ENCODE measurements at places on chromosomes 3 and 15. TPM values are rescaled to one million over a fixed set of nuclear protein-coding genes. Genes with fewer than 3 reads are reported as not detected.
A peak's percentile ranks its signal among the peaks of the same experiment; 100 is the strongest.

Gene POC1A
- total RNA-seq, result 25.6 TPM

Gene ADIPOQ
- not detected for total RNA-seq

Gene STOML1
- 8.5 TPM for total RNA-seq

Gene UBL7
- total RNA-seq, result 54.7 TPM

Gene APOD
- not detected for total RNA-seq

Gene CHRNA7
- not detected for total RNA-seq

- DNase-seq, result no peak
- no peaks in the 10 kb centered on the region for H3K36me3 ChIP-seq
- H3K4me3 ChIP-seq, result no peak overlapping the region
- no peak overlapping the region for H3K27ac ChIP-seq
- H3K27me3 ChIP-seq, result peaks cover 27% of the 10 kb centered on the region
- peaks cover 6% of the 10 kb centered on the region for H3K4me1 ChIP-seq
These were observed 48.3 kb downstream of the CLDN11 start for GRCh38 chr3:170467007-170467406.

GRCh38 chr15:66897416-66897815 lies 168.0 kb upstream of the SMAD3 start:
- H3K36me3 ChIP-seq, result no peaks in the 10 kb centered on the region
- peaks cover 3% of the 10 kb centered on the region for H3K27me3 ChIP-seq
- H3K27ac ChIP-seq, result no peak overlapping the region
- no peak for DNase-seq
- H3K4me3 ChIP-seq, result no peak overlapping the region
- H3K4me1 ChIP-seq, result peaks cover 19% of the 10 kb centered on the region

GRCh38 chr15:90071220-90071807 lies 31.0 kb downstream of the IDH2 start:
- no peak overlapping the region for H3K4me3 ChIP-seq
- no peaks in the 10 kb centered on the region for H3K27me3 ChIP-seq
- H3K36me3 ChIP-seq, result peaks cover 13% of the 10 kb centered on the region

- peaks cover 18% of the 10 kb centered on the region for H3K4me1 ChIP-seq
- H3K27ac ChIP-seq, result no peak overlapping the region
- no peak overlapping the region for H3K4me3 ChIP-seq
- H3K36me3 ChIP-seq, result no peaks in the 10 kb centered on the region
These were observed 76.3 kb downstream of the RAB11A start for GRCh38 chr15:65945616-65946015.

- H3K36me3 ChIP-seq, result no peaks in the 10 kb centered on the region
- no peaks in the 10 kb centered on the region for H3K27me3 ChIP-seq
- H3K27ac ChIP-seq, result no peak overlapping the region
- H3K4me1 ChIP-seq, result peaks cover 19% of the 10 kb centered on the region
- DNase-seq, result no peak
These were observed 14.8 kb downstream of the LOXL1 start for GRCh38 chr15:73941044-73941443.

DNA sequence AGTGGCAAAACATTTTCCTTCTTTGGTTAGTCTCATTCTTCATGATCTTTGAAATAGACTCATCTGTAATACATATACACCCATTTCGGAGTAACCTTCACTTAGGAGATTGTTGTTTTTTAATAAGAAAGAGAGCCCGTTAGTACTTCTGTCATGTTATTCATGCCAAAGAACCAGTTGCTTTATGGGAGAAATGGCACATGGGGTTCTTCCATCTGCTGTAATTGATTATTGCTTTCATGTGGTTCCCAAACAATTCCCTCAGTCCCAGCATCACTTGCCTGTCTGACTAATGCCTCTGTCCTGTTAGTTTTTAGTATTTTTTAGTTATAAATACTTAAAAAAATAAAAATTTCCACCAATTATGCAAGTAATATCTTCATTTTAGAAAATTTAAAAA lies 33.8 kb upstream of the FAH start:
- H3K4me3 ChIP-seq, result no peak overlapping the region
- no peak overlapping the region for H3K27ac ChIP-seq
- peaks cover 10% of the 10 kb centered on the region for H3K36me3 ChIP-seq
- H3K27me3 ChIP-seq, result no peaks in the 10 kb centered on the region
- DNase-seq, result no peak

GRCh38 chr15:82807920-82808633 lies 1.4 kb upstream of the WHAMM start:
- H3K27ac ChIP-seq, result no peak overlapping the region
- H3K4me1 ChIP-seq, result peaks cover 28% of the 10 kb centered on the region
- peaks cover 16% of the 10 kb centered on the region for H3K36me3 ChIP-seq
- H3K4me3 ChIP-seq, result no peak overlapping the region
- DNase-seq, result no peak

- H3K36me3 ChIP-seq, result no peaks in the 10 kb centered on the region
- no peak for DNase-seq
- no peak overlapping the region for H3K27ac ChIP-seq
- H3K4me3 ChIP-seq, result no peak overlapping the region
These were observed 3.3 kb upstream of the GRIP2 start for GRCh38 chr3:14543446-14543845.

- no peaks in the 10 kb centered on the region for H3K4me1 ChIP-seq
- peaks cover 5% of the 10 kb centered on the region for H3K27me3 ChIP-seq
- H3K27ac ChIP-seq, result no peak overlapping the region
- H3K36me3 ChIP-seq, result no peaks in the 10 kb centered on the region
- H3K4me3 ChIP-seq, result no peak overlapping the region
These were observed 107.0 kb upstream of the NSMCE3 start for GRCh38 chr15:29376590-29376989.

DNA sequence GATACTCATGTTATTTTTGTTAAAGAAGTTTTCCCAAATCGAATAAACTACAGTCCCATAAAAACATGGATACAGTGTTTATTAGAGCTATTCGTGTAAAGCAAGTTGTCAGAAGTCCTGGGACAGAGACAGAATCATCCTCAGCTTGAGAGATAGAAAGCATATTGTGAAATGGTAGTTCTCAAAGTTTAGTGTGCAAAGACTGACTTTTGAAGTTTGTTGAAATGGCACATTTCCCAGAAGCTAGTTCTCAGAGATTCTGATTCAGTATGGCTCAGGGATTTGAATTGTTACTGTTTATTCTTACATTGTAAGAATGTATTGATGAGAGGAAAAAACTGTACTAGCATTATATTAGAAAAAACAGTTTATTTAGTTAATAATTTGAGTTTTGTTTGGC lies 22.1 kb downstream of the GABRR3 start:
- no peak for DNase-seq
- H3K4me1 ChIP-seq, result peaks cover 18% of the 10 kb centered on the region
- H3K4me3 ChIP-seq, result no peak overlapping the region
- H3K36me3 ChIP-seq, result peaks cover 10% of the 10 kb centered on the region
- H3K27me3 ChIP-seq, result no peaks in the 10 kb centered on the region
- no peak overlapping the region for H3K27ac ChIP-seq

GRCh38 chr15:68433551-68433950 lies 1.6 kb upstream of the ITGA11 start:
- H3K36me3 ChIP-seq, result no peaks in the 10 kb centered on the region
- no peak overlapping the region for H3K4me3 ChIP-seq
- peaks cover 70% of the 10 kb centered on the region for H3K27me3 ChIP-seq
- H3K27ac ChIP-seq, result no peak overlapping the region
- DNase-seq, result no peak
- peaks cover 2% of the 10 kb centered on the region for H3K4me1 ChIP-seq

GRCh38 chr3:183553334-183554026 lies 2.0 kb downstream of the KLHL6 start:
- H3K36me3 ChIP-seq, result peaks cover 40% of the 10 kb centered on the region
- no peaks in the 10 kb centered on the region for H3K27me3 ChIP-seq
- DNase-seq, result no peak
- H3K27ac ChIP-seq, result peak overlapping the region; percentile 98

GRCh38 chr3:122942239-122942638 lies 85.3 kb downstream of the SEMA5B start:
- no peak overlapping the region for H3K27ac ChIP-seq
- H3K36me3 ChIP-seq, result no peaks in the 10 kb centered on the region
- H3K27me3 ChIP-seq, result peaks cover 21% of the 10 kb centered on the region
- no peak overlapping the region for H3K4me3 ChIP-seq

- H3K27me3 ChIP-seq, result peaks cover 2% of the 10 kb centered on the region
- no peaks in the 10 kb centered on the region for H3K36me3 ChIP-seq
- no peak overlapping the region for H3K27ac ChIP-seq
- no peak for DNase-seq
- no peak overlapping the region for H3K4me3 ChIP-seq
These were observed 96.2 kb downstream of the ALDH1A2 start for GRCh38 chr15:57969355-57969754.

- H3K36me3 ChIP-seq, result peaks cover 25% of the 10 kb centered on the region
- H3K27me3 ChIP-seq, result no peaks in the 10 kb centered on the region
- H3K4me1 ChIP-seq, result peaks cover 25% of the 10 kb centered on the region
These were observed 843 bp upstream of the CD47 start for GRCh38 chr3:108091498-108092250.

GRCh38 chr15:59208613-59209249 lies 2.1 kb downstream of the LDHAL6B start:
- no peaks in the 10 kb centered on the region for H3K4me1 ChIP-seq
- H3K4me3 ChIP-seq, result no peak overlapping the region
- H3K36me3 ChIP-seq, result peaks cover 2% of the 10 kb centered on the region
- H3K27me3 ChIP-seq, result peaks cover 2% of the 10 kb centered on the region
- DNase-seq, result no peak
- no peak overlapping the region for H3K27ac ChIP-seq

GRCh38 chr3:49298511-49298910 lies 21.5 kb upstream of the C3orf62 start:
- H3K4me1 ChIP-seq, result peaks cover 15% of the 10 kb centered on the region
- DNase-seq, result no peak
- peaks cover 69% of the 10 kb centered on the region for H3K36me3 ChIP-seq
- no peaks in the 10 kb centered on the region for H3K27me3 ChIP-seq

- no peak for DNase-seq
- no peak overlapping the region for H3K27ac ChIP-seq
- H3K36me3 ChIP-seq, result peaks cover 30% of the 10 kb centered on the region
- H3K27me3 ChIP-seq, result peaks cover 7% of the 10 kb centered on the region
These were observed 159.9 kb downstream of the KLF13 start for GRCh38 chr15:31486506-31486905.

DNA sequence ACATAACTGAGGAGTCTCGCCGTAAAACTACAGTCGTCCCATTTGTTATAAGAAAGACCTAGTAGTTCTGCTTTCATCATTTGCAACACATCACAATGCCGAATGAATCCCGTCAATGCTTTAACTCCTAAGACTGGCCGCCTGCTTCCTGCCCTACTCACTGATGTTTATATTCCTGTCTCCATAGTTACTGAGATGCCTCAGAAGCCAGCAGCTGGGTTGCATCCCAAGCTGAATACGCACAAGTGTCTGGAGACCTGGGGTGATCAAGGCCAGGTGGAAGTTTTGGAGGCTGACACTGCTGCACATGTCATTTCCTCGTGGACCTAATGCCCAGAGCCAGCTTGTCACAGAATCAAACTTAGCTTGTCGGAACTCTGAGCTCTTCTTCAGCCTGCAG lies 95.2 kb upstream of the UBE2E1 start:
- no peaks in the 10 kb centered on the region for H3K4me1 ChIP-seq
- DNase-seq, result no peak
- no peak overlapping the region for H3K27ac ChIP-seq

DNA sequence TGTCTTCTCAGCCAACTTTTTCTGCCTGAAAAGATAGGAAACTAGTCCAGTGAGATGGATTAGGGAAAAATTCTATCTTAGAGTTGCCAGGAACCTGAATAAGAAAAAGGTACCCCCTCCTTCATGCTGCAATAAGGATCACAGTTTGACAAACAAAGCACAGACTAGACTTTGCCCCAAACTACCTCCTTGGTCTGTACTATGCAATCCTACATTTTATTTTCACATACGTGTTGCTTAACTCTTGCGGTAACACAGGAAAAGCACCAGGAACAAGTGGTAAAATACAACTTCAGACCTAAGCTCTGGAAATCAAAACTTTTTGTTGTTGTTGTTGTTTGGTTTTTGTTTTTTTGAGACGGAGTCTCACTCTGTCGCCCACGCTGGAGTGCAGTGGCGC lies 11.3 kb upstream of the IL12A start:
- no peak overlapping the region for H3K4me3 ChIP-seq
- DNase-seq, result no peak
- no peaks in the 10 kb centered on the region for H3K4me1 ChIP-seq
- no peaks in the 10 kb centered on the region for H3K36me3 ChIP-seq

- no peaks in the 10 kb centered on the region for H3K36me3 ChIP-seq
- DNase-seq, result no peak
- H3K4me1 ChIP-seq, result no peaks in the 10 kb centered on the region
- no peak overlapping the region for H3K27ac ChIP-seq
These were observed 35.2 kb upstream of the SLC24A5 start for GRCh38 chr15:48085591-48085930.

DNA sequence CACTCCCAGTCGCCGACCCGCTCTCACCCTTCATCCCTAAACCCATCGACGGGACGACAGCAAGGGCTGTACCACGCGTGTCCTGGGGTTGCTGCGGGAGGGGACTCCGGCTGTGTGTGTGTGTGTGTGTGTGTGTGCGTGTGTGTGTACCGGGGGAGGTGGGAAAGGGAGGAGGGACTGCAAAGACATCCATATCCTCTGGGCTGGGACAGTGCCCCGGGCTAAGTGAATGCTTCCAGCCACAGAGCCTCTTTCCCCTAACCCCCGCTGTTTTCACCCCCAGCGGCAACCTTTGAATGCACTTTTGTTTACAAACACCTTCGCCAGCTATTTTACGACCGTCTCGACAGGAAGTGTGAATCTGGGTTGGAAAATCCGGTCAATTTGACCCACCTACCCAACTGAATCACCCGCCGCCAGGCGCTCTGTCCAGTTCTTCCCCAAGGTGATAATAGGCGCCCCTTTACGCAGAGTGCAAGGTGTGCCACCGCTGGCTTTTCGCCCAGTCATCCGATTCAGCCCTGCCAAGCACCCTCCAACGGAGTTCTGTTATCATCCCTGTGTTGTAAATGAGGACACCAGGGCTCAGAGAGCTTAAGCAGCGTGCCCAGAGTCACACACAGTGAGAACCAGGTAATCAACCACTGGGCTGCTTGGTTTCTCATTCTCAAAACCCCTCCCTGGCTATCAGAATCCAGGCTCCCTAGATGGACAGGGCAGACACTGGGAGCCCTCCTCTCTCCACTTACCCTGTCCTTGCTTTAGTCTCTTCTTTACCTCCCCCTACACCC lies 739 bp upstream of the AMOTL2 start:
- no peak for DNase-seq
- no peaks in the 10 kb centered on the region for H3K36me3 ChIP-seq
- peaks cover 54% of the 10 kb centered on the region for H3K27me3 ChIP-seq
- H3K4me3 ChIP-seq, result peak overlapping the region; percentile 58
- H3K27ac ChIP-seq, result no peak overlapping the region

DNA sequence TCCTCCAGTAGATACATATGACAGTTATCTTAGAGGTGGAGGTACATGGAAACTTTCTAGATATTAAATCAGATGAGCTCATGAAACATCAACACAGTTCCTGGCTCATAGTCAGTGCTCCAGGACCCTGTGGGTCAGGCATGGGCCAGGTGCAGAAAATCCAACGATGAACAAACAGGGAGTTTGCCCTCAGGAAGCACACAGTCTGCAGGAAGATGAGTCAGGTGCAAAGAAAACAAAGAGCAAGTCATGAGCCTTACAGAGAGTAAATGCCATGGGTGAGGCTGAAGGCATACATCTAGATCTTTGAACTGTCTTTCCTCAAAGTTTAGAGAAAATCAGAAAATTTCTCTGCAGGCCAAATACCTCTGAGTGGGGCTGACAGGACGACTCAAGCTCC lies 184.2 kb upstream of the TPM1 start:
- DNase-seq, result no peak
- H3K4me1 ChIP-seq, result peaks cover 13% of the 10 kb centered on the region
- peaks cover 38% of the 10 kb centered on the region for H3K27me3 ChIP-seq
- peaks cover 2% of the 10 kb centered on the region for H3K36me3 ChIP-seq
